ENCODE measurements at places on chromosomes 4 and X. TPM values are rescaled to one million over a fixed set of nuclear protein-coding genes. Genes with fewer than 3 reads are reported as not detected.

DNA sequence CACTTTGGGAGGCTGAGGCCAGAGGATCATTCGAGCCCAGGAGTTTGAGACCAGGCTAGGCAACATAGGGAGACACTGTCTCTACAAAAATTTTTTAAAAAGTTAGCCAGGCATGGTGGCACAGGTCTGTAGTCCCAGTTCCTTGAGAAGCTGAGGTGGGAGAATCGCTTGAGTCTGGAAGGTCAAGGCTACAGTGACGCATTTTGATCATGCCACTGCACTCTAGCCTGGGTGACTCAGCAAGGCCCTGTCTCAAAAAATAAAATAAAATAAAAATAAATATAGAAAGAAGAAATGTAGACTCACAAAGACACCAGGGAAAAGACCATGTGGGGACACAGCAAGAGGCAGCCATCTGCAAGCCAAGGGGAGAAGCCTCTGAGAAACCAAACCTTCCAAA, 42.3 kb upstream of the SLC7A3 start:
- H3K4me3 ChIP-seq: no peak overlapping the region
- no peak overlapping the region for H3K27ac ChIP-seq
- no peaks in the 10 kb centered on the region for H3K4me1 ChIP-seq
- no peak for DNase-seq
- H3K36me3 ChIP-seq: no peaks in the 10 kb centered on the region

GRCh38 chrX:44061968-44062614, 88.9 kb upstream of the NDP start:
- H3K4me1 ChIP-seq: no peaks in the 10 kb centered on the region
- H3K4me3 ChIP-seq: no peak overlapping the region
- no peak for DNase-seq
- no peaks in the 10 kb centered on the region for H3K36me3 ChIP-seq
- H3K27ac ChIP-seq: no peak overlapping the region
- H3K27me3 ChIP-seq: no peaks in the 10 kb centered on the region

NOX1 gene
- total RNA-seq: not detected

PWWP3B gene
- total RNA-seq: 0.86 TPM

DNA sequence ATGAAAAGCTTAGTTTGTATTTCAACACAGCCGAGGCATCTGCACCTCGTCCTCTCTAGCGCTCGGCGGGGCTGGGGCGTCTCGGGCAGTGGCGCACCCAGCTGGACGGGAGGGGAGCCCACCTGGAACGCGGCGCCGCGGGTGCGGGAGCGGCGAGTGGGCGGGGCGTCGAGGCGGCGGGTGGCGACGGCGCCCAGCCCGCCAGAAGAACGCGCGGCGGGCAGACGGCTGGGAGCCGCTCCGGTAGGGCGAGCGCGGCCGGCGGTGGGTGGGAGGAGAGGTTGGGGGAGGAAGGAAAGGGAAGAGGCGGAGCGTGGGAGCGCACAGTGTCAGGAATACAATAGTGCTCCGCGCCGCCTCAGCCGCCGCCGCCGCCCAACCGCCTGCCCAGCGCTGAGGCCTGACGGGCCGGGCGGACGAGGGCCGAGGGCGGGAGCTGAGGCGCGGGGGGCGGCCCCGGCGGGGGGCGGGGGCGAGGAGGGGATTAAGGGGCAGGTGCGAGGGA, at the start of gene JADE3:
JADE3 (plus strand) TSS at position 324 of the 505 bp plus-strand sequence. CDS start 72,474 bp downstream, outside the sequence.
- DNase-seq: peak; percentile 9
- H3K4me3 ChIP-seq: peak within 1 kb of the TSS; percentile 63
- H3K27me3 ChIP-seq: no peaks in the 10 kb centered on the region
- no peaks in the 10 kb centered on the region for H3K4me1 ChIP-seq

- DNase-seq: no peak
- H3K27me3 ChIP-seq: no peaks in the 10 kb centered on the region
- no peak overlapping the region for H3K27ac ChIP-seq
- no peak overlapping the region for H3K4me3 ChIP-seq
These were observed 99.6 kb downstream of the UGT8 start for GRCh38 chr4:114698231-114698630.

- peak overlapping the region; percentile 51 for H3K4me3 ChIP-seq
- H3K4me1 ChIP-seq: no peaks in the 10 kb centered on the region
- H3K27me3 ChIP-seq: no peaks in the 10 kb centered on the region
- H3K27ac ChIP-seq: no peak overlapping the region
These were observed 577 bp upstream of the GLRA2 start for GRCh38 chrX:14528629-14529289.

DNA sequence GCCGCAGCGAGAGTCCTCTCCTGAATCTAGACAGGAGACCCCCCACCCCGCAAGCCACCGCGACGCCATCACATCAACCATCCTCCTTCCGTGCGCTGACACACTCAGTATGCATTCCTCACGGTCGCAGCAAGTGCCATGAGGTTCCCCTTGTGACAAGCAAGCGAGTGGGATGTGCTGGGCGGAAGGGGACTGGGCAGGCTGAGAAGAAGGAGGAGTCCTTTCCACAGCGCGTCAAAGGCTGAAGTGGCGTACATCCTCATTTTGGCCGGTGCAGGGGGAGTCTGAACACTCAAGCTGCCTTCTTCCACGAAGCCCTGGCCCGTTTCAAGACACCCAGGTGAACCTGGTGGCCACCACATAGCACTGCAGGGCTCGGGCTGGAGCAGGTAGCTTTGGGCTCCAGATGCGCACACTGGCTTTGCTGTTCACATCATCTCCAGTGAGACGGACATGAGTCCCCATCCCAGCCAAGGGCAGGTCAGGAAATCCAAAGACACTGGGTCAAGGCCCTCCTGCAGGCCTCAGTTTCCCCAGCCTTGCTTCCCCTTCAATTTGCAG, 30.4 kb downstream of the CCNQ start:
- no peak overlapping the region for H3K4me3 ChIP-seq
- H3K4me1 ChIP-seq: no peaks in the 10 kb centered on the region
- H3K27ac ChIP-seq: no peak overlapping the region
- DNase-seq: no peak
- no peaks in the 10 kb centered on the region for H3K27me3 ChIP-seq

- H3K27ac ChIP-seq: no peak overlapping the region
- no peaks in the 10 kb centered on the region for H3K27me3 ChIP-seq
- no peaks in the 10 kb centered on the region for H3K36me3 ChIP-seq
These were observed 34.2 kb downstream of the AGA start for GRCh38 chr4:177408023-177408422.

GRCh38 chrX:46381630-46382029, 163.6 kb downstream of the ZNF674 start:
- H3K36me3 ChIP-seq: no peaks in the 10 kb centered on the region
- H3K4me1 ChIP-seq: no peaks in the 10 kb centered on the region
- H3K4me3 ChIP-seq: no peak overlapping the region
- H3K27me3 ChIP-seq: no peaks in the 10 kb centered on the region

- H3K36me3 ChIP-seq: no peaks in the 10 kb centered on the region
- no peaks in the 10 kb centered on the region for H3K4me1 ChIP-seq
- H3K27ac ChIP-seq: no peak overlapping the region
- no peaks in the 10 kb centered on the region for H3K27me3 ChIP-seq
- no peak overlapping the region for H3K4me3 ChIP-seq
- peak; percentile 28 for DNase-seq
These were observed 139.9 kb downstream of the CPXCR1 start for GRCh38 chrX:88886908-88887307.

DNA sequence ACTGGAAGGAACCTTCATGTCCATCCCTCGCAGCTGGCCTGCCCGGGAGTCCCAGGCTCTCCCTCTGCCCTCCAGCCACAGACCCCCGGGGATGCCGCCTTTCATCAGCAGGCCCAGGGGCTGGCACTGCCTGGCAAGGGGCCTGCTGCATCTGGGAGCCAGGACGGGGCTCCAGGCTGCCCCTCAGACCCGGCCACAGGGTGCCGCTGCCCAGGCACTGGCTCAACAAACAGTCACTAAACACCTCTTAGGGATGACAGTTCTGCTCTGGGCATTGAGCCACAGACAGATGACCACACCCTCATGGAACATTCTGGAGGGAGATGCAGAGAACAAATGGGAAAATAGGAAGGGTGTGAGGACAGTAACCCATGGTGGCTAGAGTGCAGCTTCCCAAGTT, 109.3 kb downstream of the HMX1 start:
- no peaks in the 10 kb centered on the region for H3K4me1 ChIP-seq
- DNase-seq: no peak
- H3K4me3 ChIP-seq: no peak overlapping the region
- H3K36me3 ChIP-seq: no peaks in the 10 kb centered on the region
- no peak overlapping the region for H3K27ac ChIP-seq

DNA sequence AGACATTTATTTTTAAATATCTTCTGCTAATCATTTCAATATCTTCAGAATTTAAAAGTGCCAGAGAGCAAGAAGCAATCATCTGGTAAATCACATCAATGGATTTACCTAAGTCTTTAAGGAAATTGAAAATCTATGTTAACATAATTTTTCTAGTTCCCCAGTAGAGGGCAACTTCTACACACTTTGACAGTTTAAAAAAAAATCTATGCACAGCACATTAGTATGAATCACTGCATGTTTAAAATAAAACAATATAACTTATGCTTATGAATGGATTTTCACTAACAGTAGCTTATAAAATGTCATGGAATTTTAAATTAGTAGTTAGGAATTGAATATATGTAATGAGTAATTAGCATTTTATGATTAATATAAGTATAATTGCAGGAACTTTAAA, 126.5 kb downstream of the REELD1 start:
- DNase-seq: no peak
- no peak overlapping the region for H3K4me3 ChIP-seq
- H3K27me3 ChIP-seq: no peaks in the 10 kb centered on the region
- no peak overlapping the region for H3K27ac ChIP-seq
- H3K36me3 ChIP-seq: no peaks in the 10 kb centered on the region

DNA sequence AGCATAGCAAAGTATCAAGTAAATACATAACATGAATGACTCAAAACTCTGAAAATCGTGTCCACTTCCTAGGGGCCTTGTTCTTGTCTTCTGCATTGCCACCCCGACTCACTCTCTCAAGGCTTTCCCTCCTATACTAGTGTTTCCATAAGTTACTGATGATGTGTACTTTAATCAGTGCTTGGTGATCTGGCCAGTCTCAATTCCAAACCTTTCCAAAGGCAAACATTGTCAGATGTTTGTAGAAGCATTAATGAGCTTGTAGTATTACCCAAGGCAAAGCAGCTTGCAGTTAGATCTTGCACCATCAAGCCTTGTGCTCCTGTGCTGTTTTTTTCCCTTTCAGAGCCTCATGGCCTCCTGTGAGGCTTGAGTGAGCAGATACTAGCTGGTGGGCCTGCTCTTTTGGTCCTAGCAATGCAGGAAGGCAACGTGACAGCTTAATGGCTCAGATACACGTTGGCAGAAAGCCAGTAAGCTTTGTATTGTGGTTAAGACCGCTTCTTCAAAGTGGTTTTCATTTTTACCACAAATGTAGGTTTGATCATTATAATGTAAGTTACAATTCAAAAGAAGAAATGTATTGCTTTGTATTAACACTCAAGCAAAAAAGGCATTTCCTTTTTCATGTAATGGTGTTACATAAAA, 51.8 kb downstream of the RBPJ start:
- H3K4me1 ChIP-seq: peaks cover 14% of the 10 kb centered on the region
- H3K27me3 ChIP-seq: no peaks in the 10 kb centered on the region
- H3K27ac ChIP-seq: no peak overlapping the region
- H3K36me3 ChIP-seq: no peaks in the 10 kb centered on the region

GRCh38 chrX:121151293-121151692, 103.9 kb downstream of the GLUD2 start:
- no peaks in the 10 kb centered on the region for H3K36me3 ChIP-seq
- DNase-seq: no peak
- H3K27ac ChIP-seq: no peak overlapping the region
- no peaks in the 10 kb centered on the region for H3K27me3 ChIP-seq
- H3K4me3 ChIP-seq: no peak overlapping the region

DNA sequence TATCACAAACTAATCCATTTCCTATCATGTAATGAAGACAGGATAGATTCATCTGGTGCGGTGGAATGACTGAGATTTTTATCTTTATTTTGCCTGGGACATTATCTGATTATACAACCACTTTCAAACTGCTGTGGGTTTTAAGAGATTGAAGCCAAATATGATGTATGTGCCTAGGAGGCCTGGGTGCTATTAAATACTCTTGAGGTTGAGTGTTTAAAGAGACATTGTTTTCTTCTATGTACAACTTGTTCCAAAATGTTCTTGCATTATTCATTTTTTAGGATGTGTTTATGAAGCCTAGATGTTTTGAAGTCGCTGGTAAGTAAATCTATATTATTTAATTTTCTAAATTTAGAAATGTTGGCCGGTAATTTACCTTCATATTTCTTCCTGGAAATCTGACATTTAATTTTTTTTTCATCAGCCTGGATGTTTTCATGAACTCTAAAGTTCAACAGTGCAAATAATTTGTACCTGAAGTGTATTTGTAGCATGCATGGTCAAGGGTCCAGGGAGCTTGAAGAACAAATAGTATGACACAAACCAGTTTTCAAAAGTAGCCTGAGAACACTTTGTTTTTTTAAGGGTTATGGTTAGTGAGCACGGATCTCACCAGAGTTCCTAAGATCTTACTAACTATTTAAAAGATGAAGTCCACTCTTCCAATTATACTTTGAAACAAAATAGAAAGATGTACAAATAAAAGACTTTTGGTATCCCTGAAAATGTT, 72.8 kb upstream of the ATP8A1 start:
- no peaks in the 10 kb centered on the region for H3K36me3 ChIP-seq
- H3K4me1 ChIP-seq: no peaks in the 10 kb centered on the region
- no peak overlapping the region for H3K27ac ChIP-seq
- DNase-seq: no peak
- no peaks in the 10 kb centered on the region for H3K27me3 ChIP-seq

DNA sequence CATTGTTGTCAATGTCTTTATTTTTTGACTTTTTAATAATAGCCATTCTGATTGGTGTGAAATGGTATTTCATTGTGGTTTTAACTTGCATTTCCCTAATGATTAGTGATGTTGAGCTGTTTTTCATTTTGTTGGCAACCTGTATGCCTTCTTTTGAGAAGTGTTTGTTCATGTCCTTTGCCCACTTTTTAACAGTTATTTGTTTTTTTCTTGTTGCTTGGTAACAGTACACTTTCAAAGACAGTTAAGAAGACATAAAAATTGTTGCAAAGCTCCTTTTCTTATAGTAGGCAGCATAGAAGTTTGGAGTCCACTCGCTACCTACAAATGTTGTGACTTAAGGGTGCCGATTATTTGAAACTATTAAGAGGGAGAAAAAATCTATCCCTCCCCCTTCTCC, 48.7 kb upstream of the SLC7A11 start:
- no peak for DNase-seq
- H3K27ac ChIP-seq: no peak overlapping the region
- no peaks in the 10 kb centered on the region for H3K4me1 ChIP-seq
- no peaks in the 10 kb centered on the region for H3K36me3 ChIP-seq
- no peak overlapping the region for H3K4me3 ChIP-seq

DNA sequence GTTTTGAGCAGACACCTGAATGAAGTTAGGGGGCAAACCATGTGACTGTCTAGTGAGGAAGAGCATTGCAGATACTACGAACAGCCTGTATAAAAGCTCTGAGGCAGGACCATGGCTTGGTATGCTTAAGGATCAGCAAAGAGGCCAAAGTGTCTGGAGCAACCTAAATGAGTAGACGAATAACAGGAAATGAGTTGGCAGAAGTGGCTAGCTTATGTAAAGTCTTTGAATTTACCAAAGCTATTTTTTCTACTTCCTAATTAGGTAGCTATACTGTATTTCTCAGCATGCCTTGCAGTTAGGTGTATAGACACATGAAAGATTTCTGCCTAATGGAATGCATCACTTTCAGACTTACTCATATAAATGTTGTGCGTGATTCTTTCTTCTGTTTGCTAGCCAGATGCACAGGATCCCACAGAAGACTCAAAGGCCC, 9.3 kb upstream of the GPRIN3 start:
- no peaks in the 10 kb centered on the region for H3K36me3 ChIP-seq
- no peak overlapping the region for H3K27ac ChIP-seq
- H3K4me1 ChIP-seq: no peaks in the 10 kb centered on the region
- H3K27me3 ChIP-seq: no peaks in the 10 kb centered on the region
- H3K4me3 ChIP-seq: no peak overlapping the region
- DNase-seq: no peak

GRCh38 chr4:4334798-4335520, 44.9 kb downstream of the ZBTB49 start:
- H3K4me1 ChIP-seq: no peaks in the 10 kb centered on the region
- H3K27me3 ChIP-seq: no peaks in the 10 kb centered on the region
- H3K36me3 ChIP-seq: no peaks in the 10 kb centered on the region
- DNase-seq: peak; percentile 79
